Myocyte (in vitro differentiated cells): ENCODE measurements at places on chromosomes 12 and 14. TPM values are rescaled to one million over a fixed set of nuclear protein-coding genes. Genes with fewer than 3 reads are reported as not detected.

Gene AQP5
- not detected in 2 replicates for total RNA-seq

Gene CMA1
- total RNA-seq, result not detected in 2 replicates

Gene RTN1
- total RNA-seq, result 0.29 and 0.36 TPM in 2 replicates

Gene CCDC198
- not detected in 2 replicates for total RNA-seq

Gene ZFYVE26
- 21.9 and 22.5 TPM in 2 replicates for total RNA-seq

Gene WBP11
- total RNA-seq, result 20.5 and 26.5 TPM in 2 replicates

Gene PLEKHG7
- 0.75 and 1.5 TPM in 2 replicates for total RNA-seq

Gene EGLN3
- total RNA-seq, result 78.0 and 98.0 TPM in 2 replicates

Gene KRT72
- total RNA-seq, result not detected in 2 replicates

Gene SAMD15
- total RNA-seq, result 0.99 and 1.7 TPM in 2 replicates

Gene COL2A1
- total RNA-seq, result 0.51 and 0.78 TPM in 2 replicates

Gene ASIC1
- 4.5 and 8.2 TPM in 2 replicates for total RNA-seq

Gene TAS2R42
- total RNA-seq, result not detected in 2 replicates

Gene PITPNM2
- total RNA-seq, result 2.4 and 7.2 TPM in 2 replicates

Gene CLEC2A
- total RNA-seq, result not detected in 2 replicates

Gene DCN
- total RNA-seq, result 356 and 491 TPM in 2 replicates

Gene ALX1
- not detected in 2 replicates for total RNA-seq

Gene PMCH
- not detected in 2 replicates for total RNA-seq

Gene SERPINA12
- total RNA-seq, result not detected in 2 replicates

Gene TBX5
- total RNA-seq, result not detected in 2 replicates

Gene CAMKK2
- 10.6 and 20.5 TPM in 2 replicates for total RNA-seq

Gene ACSM4
- total RNA-seq, result not detected in 2 replicates

Gene TEX22
- total RNA-seq, result 0.10 and 0.32 TPM in 2 replicates

Gene EMP1
- total RNA-seq, result 54.9 and 141 TPM in 2 replicates

Gene DPF3
- total RNA-seq, result 4.7 and 5.5 TPM in 2 replicates

Gene CLEC6A
- total RNA-seq, result not detected in 2 replicates

Gene OAS1
- total RNA-seq, result 10.4 and 14.0 TPM in 2 replicates

Gene PRMT5
- total RNA-seq, result 64.1 and 75.9 TPM in 2 replicates

Gene ARHGAP5
- total RNA-seq, result 51.2 and 54.6 TPM in 2 replicates

Gene COX6A1
- total RNA-seq, result 281 and 325 TPM in 2 replicates

Gene AKAP3
- total RNA-seq, result 3.1 and 4.2 TPM in 2 replicates

Gene BBOF1
- 6.4 and 7.8 TPM in 2 replicates for total RNA-seq

Gene ATL1
- total RNA-seq, result 5.0 and 7.4 TPM in 2 replicates

Gene TROAP
- 1.1 TPM in 1 of 2 replicates, not detected in the other for total RNA-seq

Gene KRT6B
- total RNA-seq, result not detected in 2 replicates

Gene RHNO1
- 23.2 and 24.3 TPM in 2 replicates for total RNA-seq

Gene ITPR2
- 5.8 and 8.9 TPM in 2 replicates for total RNA-seq

Gene STRAP
- total RNA-seq, result 116 and 121 TPM in 2 replicates

Gene MED6
- 25.5 and 29.2 TPM in 2 replicates for total RNA-seq

Gene BCAT1
- 70.6 and 98.7 TPM in 2 replicates for total RNA-seq

Gene JDP2
- 44.4 and 61.9 TPM in 2 replicates for total RNA-seq

Gene MSI1
- total RNA-seq, result 0.35 TPM in 1 of 2 replicates, not detected in the other

Gene TAS2R14
- 0.99 and 2.5 TPM in 2 replicates for total RNA-seq

Gene PPP1R1A
- 0.21 and 0.83 TPM in 2 replicates for total RNA-seq

Gene PABPN1
- 90.2 and 90.5 TPM in 2 replicates for total RNA-seq
